ENCODE measurements at places on chromosomes 3 and 15. TPM values are rescaled to one million over a fixed set of nuclear protein-coding genes. Genes with fewer than 3 reads are reported as not detected.

Gene CCDC54
- total RNA-seq = not detected

Gene GPR171
- 16.7 TPM for total RNA-seq

Gene CILP
- total RNA-seq = 0.33 TPM

Gene LINS1
- 38.9 TPM for total RNA-seq

Gene IGSF10
- not detected for total RNA-seq

Gene SPINK8
- total RNA-seq = not detected

Gene CDHR4
- not detected for total RNA-seq

Gene SCG3
- total RNA-seq = not detected

Gene HIGD2B
- total RNA-seq = 0.28 TPM

Gene NEK11
- 1.6 TPM for total RNA-seq

Gene DUOXA2
- not detected for total RNA-seq

Gene TMEM158
- total RNA-seq = not detected

Gene ST6GAL1
- 29.1 TPM for total RNA-seq

Gene UNC45A
- 17.6 TPM for total RNA-seq

Gene GCSAM
- total RNA-seq = 6.8 TPM

Gene RPL15
- total RNA-seq = 2,343 TPM

Gene LRRC2
- total RNA-seq = 0.59 TPM

Gene OR5K2
- total RNA-seq = not detected

Gene ZNF860
- total RNA-seq = not detected

Gene PCSK6
- not detected for total RNA-seq

Gene ASB14
- total RNA-seq = not detected

Gene CADM2
- 0.03 TPM for total RNA-seq

Gene COL6A5
- not detected for total RNA-seq

Gene HYAL1
- total RNA-seq = not detected

Gene ACVR2B
- total RNA-seq = 4.3 TPM

Gene CLDN11
- not detected for total RNA-seq

Gene MESP1
- 0.22 TPM for total RNA-seq

Measured in CD4-positive, alpha-beta T cell (primary cell).